Right renal pelvis (tissue), 4 donors: ENCODE measurements at places on chromosomes 11 and 22. TPM values are rescaled to one million over a fixed set of nuclear protein-coding genes. Genes with fewer than 3 reads are reported as not detected.

KLHDC7B gene
- polyA plus RNA-seq, result 0.11 TPM

DPP3 gene
- 26.0 TPM for polyA plus RNA-seq

LGR4 gene
- polyA plus RNA-seq, result 156 TPM

ACAT1 gene
- polyA plus RNA-seq, result 115 TPM

EIF4ENIF1 gene
- polyA plus RNA-seq, result 46.8 TPM

NCF4 gene
- polyA plus RNA-seq, result 2.5 TPM

PVALB gene
- polyA plus RNA-seq, result 4.1 TPM

ANGPTL5 gene
- polyA plus RNA-seq, result not detected

OR5A1 gene
- polyA plus RNA-seq, result not detected

INSC gene
- polyA plus RNA-seq, result 0.47 TPM

POU2F3 gene
- 0.83 TPM for polyA plus RNA-seq

MYO7A gene
- polyA plus RNA-seq, result 2.7 TPM

SLC22A6 gene
- polyA plus RNA-seq, result 38.4 TPM

PRODH gene
- polyA plus RNA-seq, result 10.1 TPM

CHRM1 gene
- polyA plus RNA-seq, result 0.10 TPM

MDK gene
- polyA plus RNA-seq, result 812 TPM

MMP7 gene
- polyA plus RNA-seq, result 24.9 TPM

ACTN3 gene
- 0.53 TPM for polyA plus RNA-seq

HORMAD2 gene
- not detected for polyA plus RNA-seq

FOSL1 gene
- polyA plus RNA-seq, result 0.28 TPM

MUC6 gene
- polyA plus RNA-seq, result 35.4 TPM

THY1 gene
- 90.0 TPM for polyA plus RNA-seq

MIOX gene
- 17.7 TPM for polyA plus RNA-seq

APOA4 gene
- polyA plus RNA-seq, result 0.08 TPM

VSIG2 gene
- polyA plus RNA-seq, result 5.2 TPM

CLTCL1 gene
- 5.5 TPM for polyA plus RNA-seq

BCO2 gene
- polyA plus RNA-seq, result 3.9 TPM

BTBD18 gene
- polyA plus RNA-seq, result 0.08 TPM

SPI1 gene
- polyA plus RNA-seq, result 3.7 TPM

OR52E4 gene
- not detected for polyA plus RNA-seq

ZNF215 gene
- 3.5 TPM for polyA plus RNA-seq

ANO1 gene
- 12.3 TPM for polyA plus RNA-seq

SCUBE1 gene
- 7.9 TPM for polyA plus RNA-seq

GSTT2B gene
- 20.5 TPM for polyA plus RNA-seq

RNF26 gene
- 33.4 TPM for polyA plus RNA-seq

CHRNA10 gene
- polyA plus RNA-seq, result 1.6 TPM

OR51B2 gene
- polyA plus RNA-seq, result not detected

SHANK2 gene
- 30.8 TPM for polyA plus RNA-seq

BEST1 gene
- polyA plus RNA-seq, result 4.8 TPM

UBQLN3 gene
- polyA plus RNA-seq, result not detected

ARHGAP1 gene
- 51.1 TPM for polyA plus RNA-seq

DDTL gene
- 7.9 TPM for polyA plus RNA-seq

DGCR6 gene
- 5.1 TPM for polyA plus RNA-seq

ARHGEF17 gene
- 77.0 TPM for polyA plus RNA-seq

SYCE3 gene
- 0.57 TPM for polyA plus RNA-seq

CALCA gene
- polyA plus RNA-seq, result 11.6 TPM

ETS1 gene
- polyA plus RNA-seq, result 70.5 TPM

TBC1D10A gene
- polyA plus RNA-seq, result 17.6 TPM

HIRA gene
- polyA plus RNA-seq, result 36.8 TPM

OR52H1 gene
- not detected for polyA plus RNA-seq

MRGPRX4 gene
- not detected for polyA plus RNA-seq
